ENCODE measurements at places on chromosomes 5 and 9.

GRCh38 chr9:34771007-34771406, 61.1 kb upstream of the CCL21 start:
- DNase-seq = no peak

- DNase-seq = no peak
These were observed 721.2 kb upstream of the COX7C start for GRCh38 chr5:85896514-85896913.

- no peak for DNase-seq
These were observed 36.7 kb upstream of the FUBP3 start for GRCh38 chr9:130542457-130543228.

DNA sequence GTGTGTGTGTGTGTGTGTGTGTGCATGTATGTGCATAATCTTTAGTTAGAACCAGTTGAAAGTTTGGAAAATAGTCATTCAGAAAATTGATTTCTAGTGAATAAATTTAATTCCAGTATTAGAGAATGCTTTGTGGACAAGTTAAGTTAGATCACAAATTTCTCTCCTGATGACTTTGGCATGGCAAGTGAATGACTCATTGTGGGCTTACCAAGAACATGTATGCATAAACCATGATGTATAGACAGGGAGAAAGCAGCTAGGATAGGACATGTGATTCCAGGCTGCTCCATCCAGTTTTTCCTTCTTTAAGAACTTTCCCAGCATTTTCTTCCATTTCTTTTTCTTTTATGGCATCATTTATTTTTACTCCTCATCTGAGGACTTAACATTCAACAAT, 85.7 kb upstream of the SGCD start:
- no peak for DNase-seq

DNA sequence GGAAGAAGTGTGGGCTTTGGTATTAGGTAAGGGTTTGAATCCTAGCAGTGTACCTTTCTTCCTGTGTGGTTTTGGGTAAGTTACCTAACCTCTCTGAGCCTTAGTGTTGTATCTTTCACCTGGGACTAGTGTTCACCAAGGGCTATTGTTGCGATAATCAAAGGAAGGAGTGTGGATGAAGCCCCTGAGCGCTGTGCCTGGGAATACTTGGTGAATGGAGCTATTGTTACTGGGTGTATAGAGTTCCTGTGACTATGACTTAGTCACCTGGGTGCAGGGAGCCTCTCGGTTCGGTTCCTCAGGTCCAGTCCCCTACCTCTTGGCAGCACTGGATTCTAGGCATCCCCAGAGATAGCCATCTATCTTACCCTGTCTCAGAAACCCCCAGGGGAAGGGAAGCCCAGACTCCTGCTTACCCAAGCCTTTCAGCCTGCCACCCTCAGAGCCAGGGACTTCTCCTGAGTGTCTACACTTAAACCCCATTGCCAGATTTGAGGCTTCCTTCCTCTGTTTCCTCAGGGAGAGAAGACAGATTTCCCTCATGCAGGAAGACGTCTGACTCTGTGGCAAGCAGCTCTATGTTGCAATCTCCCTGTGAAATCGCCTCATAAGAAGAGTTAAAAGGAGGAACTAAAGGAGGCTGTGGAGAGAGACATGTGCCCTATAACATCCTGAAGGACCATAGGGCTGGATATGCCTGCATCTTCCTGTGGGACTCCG, 181.0 kb upstream of the PITX1 start:
- no peak for DNase-seq

DNA sequence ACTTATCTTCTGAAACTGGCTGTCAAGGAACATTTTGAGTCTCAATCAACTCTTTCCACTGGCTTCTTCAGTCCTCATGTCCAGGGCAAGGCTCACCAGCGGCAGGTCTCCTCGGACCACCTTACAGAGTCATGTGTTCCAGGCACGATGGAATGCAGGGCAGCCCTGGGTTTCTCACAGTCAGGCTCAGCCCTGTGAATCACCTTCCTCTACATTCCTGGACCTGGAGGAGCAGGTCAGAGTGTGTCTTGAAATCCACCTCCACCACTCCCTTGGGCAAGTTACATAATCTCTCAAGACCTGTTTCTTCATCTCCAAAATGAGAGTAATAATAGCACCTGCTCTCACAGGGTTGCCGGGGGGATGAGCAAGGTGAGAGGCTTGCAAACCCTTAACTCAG, 16.0 kb downstream of the ENC1 start:
- no peak for DNase-seq

DNA sequence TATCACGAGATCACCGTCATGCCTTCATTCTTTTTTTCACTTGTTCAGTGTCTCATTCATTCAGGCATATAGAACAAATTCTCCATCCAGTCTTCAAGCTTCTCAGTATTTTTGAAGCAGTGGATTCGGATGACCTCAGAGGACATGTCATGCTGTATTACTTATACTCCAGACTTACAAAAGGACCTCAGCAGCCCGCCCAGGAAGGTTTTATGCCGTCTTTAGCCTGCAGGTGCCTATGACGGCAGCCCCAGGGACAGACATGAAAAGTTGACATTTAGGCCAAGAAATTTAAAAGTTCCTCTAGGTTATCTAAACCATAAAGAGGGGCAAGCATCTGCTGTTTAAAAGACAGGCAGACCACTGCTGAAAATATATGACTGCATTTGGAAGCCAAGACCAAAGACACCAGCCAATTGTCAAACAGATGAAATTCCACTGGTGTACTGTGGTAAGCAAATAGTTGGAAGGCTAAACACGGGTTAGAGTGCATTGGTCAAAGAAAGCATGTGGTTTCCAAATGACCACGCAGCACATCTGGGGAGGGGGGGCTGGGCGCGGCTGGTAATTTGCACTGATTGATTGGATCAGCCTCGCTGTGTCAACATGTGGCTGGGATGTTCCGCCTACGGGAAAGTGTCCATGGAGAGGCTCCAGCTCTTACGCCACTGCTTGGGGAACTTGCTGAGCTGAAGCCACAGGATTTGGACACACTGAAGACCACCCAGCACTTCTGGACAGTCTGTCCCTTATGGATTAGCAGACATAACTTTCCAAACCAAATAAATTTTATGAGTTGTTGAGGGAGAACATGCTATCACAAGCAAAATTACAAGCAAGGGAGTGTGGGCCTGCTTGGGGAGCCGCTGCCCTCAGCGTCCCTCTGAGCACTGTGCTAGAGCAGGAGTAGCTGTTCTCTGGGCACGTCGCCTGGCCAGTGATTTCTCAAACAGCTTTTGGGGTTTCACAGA, 173.6 kb downstream of the FANCC start:
- no peak for DNase-seq

- no peak for DNase-seq
These were observed 113.8 kb upstream of the ZNF608 start for GRCh38 chr5:124860291-124860655.

GRCh38 chr9:84330246-84330645, 10.3 kb downstream of the SLC28A3 start:
- DNase-seq = no peak

DNA sequence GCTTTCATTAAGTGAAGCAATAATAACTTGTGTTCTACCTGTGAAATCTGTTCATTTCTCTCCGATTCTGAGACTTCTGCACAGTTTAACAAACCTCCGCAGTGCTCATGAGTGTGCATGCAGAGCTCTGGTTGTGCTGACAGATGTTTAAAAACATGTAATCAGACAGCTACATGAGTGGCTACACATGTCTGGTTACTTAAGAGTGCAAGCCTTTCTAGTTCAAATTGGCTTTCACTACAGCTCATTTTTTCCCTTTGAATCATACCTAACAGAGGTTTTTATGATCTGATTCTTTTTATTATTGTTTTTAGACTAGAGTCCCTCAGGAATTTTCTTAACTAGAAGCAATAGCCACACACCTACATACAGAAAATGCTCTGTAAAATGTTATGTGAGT, 310.2 kb downstream of the ARRDC3 start:
- no peak for DNase-seq

DNA sequence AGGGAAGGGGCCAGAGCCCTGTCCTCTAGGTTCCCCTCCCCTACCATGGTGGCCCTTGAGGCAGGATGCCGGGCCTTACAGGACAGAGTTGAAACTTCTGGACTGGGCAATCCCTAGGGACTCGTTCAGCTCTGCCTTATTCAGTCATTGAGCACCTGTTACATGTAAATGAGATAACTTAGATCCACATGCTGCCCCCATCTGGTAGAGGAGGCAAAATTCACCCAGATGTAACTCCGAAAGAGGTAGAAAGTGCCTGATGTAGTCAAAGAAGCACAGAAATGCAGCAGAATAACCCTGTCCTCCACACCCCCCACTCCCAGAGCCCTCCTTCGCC, 1.5 kb downstream of the GGTA1 start:
- no peak for DNase-seq

- no peak for DNase-seq
These were observed 56.4 kb upstream of the FANCC start for GRCh38 chr9:95373782-95374487.

GRCh38 chr9:134275375-134275774, 50.9 kb upstream of the RXRA start:
- DNase-seq = no peak

DNA sequence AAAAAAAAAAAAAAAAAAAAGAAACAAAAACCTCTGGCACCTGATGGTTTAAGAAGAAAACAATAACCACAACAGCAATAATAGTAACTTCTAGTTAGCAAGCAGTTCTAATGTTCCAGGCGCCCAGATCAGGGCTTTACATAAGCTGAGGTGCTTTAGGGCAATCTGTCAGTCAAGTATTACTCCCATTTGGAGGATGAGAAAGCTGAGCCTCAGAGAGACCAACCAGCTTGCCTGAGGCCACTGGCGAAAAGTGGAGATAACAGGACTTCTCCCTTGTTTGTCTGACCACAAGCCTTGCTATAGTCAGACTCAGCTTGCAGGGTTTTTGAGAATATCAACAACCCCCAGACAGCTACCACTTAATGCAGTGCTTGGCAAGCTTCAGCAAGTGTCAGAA, 83.5 kb upstream of the BOD1 start:
- no peak for DNase-seq

DNA sequence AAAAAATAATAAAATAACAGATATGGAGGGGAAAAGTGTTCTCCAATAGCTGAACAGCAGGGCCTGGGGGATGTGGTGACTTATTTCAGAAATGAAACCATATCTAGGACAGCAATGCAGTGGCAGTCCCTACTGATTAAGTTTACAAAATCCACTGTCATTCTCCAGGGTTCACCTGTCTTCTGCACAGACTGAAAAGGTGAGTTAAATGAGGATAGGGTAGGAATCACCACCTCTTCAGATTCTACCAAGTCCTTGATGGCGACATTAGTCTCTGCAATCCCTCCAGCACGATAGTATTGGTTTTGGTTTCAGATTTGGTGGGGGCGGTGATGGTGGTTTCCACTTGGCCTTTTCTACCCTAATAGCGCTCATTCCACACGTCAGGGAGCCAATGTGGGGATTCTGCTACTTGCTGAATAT, 32.3 kb upstream of the NPM1 start:
- DNase-seq = no peak

GRCh38 chr5:44387921-44388320, 1.3 kb downstream of the FGF10 start:
- DNase-seq = no peak

DNA sequence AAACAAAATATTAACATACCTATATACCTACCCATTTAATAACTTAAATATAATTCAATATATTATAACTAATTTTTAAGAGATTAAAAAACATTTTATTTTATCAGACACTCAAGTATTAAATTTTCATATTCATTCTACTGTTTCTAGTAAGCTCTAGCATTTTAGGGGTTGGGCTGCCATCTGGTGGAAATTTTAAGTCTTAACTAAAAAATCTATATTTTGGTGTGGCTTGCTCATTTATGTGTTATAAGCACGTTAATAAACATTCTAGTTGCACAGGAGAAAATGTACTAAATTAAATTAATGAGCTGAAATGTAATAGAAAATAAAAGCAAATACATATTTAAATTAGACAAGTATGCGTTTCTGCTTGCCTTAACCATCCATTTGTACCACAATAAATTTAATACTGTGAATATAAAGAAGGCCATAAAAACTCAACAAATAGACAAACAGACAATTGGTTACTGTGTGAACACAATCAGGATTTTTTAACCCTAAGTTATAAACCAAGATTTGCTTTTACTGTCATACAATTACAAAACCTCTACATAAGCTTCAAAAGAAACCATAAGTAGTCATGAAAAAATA, 1728.3 kb upstream of the CDH9 start:
- no peak for DNase-seq

- no peak for DNase-seq
These were observed 148.8 kb downstream of the MEF2C start for GRCh38 chr5:88734191-88734640.
